ENCODE measurements at places on chromosomes 13 and 19.
A peak's percentile ranks its signal among the peaks of the same experiment; 100 is the strongest.

GRCh38 chr13:67366533-67366932 lies 136.4 kb upstream of the PCDH9 start:
- ATAC-seq, result no peak

DNA sequence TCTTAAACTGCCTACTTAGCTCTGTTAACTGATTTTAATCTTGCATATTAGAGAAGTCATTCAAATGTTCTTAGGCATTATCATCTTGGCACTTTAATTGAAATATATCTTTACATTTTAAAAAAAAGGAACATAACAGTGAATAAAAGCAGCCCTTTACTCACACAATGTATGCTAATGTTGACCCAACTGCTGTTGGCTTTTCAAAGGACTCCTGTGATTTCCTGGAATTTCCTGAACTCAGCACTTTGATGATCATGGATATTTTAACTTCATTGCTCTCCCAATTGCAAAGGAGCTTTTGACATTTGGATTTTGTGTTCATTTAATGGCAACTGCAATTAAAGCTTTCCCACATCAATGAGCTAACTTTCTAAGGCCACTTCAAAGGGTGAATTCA lies 1230.3 kb downstream of the DIAPH3 start:
- no peak for ATAC-seq

GRCh38 chr13:22082437-22083100 lies 411.7 kb downstream of the FGF9 start:
- ATAC-seq, result no peak

- ATAC-seq, result peak; percentile 78
Observed at GRCh38 chr13:99374994-99375737, 68.0 kb upstream of the GPR183 start.

DNA sequence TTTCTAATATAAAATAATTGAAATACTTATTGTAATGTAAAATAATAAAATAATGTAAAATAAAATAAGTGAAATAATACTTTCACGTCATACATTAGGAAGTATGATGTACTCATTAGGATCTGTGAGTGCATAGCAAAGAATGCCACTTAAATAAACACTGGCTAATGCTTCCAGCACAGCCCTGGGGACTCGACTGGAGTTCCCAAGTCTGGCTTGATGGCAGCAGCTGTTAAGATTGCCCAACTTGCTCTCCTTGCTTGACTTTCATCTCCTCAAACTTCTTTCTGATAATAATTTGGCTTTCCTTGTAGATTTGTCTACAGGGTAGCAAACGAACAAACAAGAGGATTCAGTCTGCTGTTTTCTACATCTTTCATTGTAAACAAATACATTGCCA lies 191.9 kb downstream of the COG6 start:
- ATAC-seq, result no peak

GRCh38 chr13:83883061-83883523 lies 818 bp upstream of the SLITRK1 start:
- no peak for ATAC-seq
